ENCODE measurements at places on chromosomes 7 and 10. TPM values are rescaled to one million over a fixed set of nuclear protein-coding genes. Genes with fewer than 3 reads are reported as not detected.

The CNTNAP2 gene
- polyA plus RNA-seq, result 5.1 TPM

DNA sequence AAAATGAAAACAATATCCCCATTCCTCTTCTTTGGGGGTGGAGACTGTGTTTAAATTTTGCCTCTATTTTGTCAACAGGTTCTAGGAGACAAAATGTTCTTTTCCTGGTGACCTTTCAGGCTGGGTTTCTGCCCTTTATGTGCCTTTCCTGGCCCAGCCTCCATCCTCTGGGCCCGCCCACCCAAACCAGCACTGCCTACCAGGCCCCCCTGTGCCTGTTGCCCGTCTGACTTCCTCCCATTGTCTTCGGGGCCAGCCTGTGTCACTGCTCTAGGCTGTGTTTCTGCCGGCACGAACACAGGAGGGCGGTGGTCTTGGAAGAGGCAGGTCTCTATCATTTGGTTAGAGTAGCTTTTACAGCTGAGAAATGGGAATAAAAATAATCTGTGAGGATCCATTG lies 13.9 kb downstream of the TSPAN14 start:
- no peak for DNase-seq

The NUTM2B gene
- polyA plus RNA-seq, result 0.09 TPM

The TSPAN13 gene
- polyA plus RNA-seq, result 51.9 TPM

The LEP gene
- polyA plus RNA-seq, result 0.05 TPM

DNA sequence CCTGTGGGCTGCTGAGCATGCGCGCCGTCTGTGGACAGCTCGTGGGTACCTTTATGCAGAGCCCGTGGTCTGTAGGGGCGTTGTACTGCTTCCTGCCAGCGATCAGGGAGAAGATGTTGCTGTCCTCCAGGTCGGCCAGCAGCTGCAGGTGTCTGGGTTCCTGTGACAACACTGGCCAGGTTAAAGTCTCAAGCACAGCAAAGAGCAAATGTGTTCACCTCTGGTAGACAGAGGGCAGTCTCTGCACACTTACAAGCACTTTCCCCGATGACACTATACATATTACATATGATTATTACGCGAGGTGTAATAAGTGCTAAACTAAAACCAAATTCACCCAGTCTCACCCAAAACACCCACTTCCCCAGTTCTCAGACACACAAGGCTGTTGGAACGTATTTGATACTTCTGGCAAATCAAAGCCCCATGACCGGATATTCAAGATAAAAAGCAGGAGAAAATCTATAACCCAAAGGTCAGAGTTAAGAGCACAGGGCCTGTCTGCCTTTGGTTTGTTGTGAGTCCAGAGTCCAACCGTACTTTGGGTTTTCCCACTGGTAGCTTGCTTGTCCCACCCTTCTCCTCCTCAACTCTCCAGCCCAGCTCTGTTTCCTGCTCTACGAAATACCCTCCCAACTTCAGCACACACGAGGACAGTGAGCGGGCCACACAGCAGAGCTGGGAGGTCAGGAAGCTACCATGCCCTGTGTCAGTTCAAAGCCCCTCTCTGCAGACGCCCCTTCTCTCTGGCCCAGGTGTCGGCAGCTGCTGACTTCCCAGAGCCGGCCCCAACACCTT lies 49.7 kb upstream of the DDC start:
- no peak for DNase-seq

GRCh38 chr10:103493916-103494877 lies 692 bp downstream of the NEURL1 start:
- no peak for DNase-seq

DNA sequence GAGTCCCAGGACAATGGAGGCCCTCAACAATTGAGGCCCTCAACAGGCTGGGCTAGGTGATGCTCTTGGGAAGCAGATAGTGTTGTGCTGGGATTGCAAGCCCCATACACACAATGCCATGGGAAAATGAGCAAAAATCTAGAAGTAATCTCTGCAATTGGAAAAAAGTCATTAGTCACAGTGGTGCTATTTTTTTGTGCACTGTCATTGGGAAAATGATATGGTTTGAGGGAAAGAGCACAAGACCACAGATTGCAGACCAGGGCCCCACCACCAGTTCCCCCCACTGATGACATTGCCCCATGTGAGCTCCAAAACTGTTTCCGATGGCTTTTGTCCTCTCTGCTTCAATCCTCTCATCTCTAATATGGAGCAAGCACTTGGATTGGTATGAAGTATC lies 1.9 kb downstream of the KCTD7 start:
- DNase-seq, result no peak

The PRKG1 gene
- polyA plus RNA-seq, result 2.5 TPM

- no peak for DNase-seq
Observed at GRCh38 chr7:22931011-22931410, 82.9 kb downstream of the HYCC1 start.

All from thymus (tissue), 14 donors.